ENCODE measurements at places on chromosomes 3 and 15.
A peak's percentile ranks its signal among the peaks of the same experiment; 100 is the strongest.

- no peak for DNase-seq
These were observed at the start of gene CD276 for GRCh38 chr15:73683777-73684580. TSS of gene CD276 (plus strand) at chr15:73684383. CDS start at chr15:73699640, 15,257 bp downstream.

DNA sequence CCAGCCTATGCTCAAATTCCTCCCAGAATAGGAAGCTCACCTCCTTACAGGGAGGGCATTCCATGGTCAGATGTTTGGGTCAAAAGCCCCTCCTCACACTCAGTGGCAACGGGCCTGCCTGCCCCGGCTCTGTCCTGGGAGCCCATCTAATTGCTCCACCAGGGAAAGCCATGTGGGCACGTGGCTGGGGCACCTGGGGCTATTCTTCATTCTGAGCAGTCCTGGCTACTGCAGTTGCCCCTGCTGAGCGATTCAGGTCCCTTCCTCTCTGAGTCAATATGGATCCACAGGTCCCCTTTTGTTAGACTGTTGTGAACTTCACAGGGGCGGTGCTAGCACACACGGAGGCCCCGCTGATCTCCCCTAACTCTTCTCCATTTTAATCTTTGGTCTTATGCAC is 39.4 kb downstream of the TPRA1 start:
- DNase-seq: no peak

DNA sequence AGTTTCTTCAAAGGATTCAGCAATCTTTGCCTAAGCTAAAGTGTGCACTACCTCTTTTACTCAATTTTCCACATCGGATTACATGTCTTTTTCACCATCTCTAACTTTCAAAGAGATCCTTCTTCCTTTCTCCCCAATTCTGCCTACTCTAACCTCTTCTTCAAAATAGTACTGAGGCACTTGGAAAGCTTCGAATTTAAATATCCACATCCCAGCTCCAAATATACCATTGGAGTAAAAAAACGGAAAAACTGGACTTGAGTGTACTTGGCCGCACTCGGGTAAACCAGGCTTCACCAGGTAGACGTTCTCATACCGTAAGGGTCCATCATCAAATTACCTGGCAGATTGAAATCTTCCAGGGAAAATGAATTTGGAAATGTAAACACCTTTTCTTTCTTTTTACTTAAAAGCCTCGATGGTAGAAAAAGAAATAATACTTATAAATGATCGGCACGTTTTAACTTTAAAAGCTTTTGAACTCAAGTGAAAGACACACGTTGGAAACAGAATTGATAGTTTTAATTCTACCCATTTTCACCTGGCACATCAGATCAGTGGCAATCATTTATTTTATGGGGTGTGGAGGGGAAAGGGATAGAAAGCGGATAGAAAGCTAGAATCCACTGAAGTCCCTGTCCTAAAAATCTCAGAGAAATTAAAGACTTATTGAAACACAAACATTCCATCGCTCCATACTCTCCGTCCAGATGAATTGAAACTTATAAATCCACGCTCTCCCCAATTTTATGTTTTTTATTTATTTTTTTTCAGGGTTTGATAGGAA is 8.2 kb upstream of the MEIS2 start:
- no peak for DNase-seq

GRCh38 chr3:184636741-184637316 is 75.0 kb downstream of the MAGEF1 start:
- DNase-seq: no peak

- DNase-seq: no peak
These were observed 4.5 kb downstream of the ARPIN start for GRCh38 chr15:89908226-89908625.

- peak; percentile 32 for DNase-seq
These were observed 33.5 kb upstream of the ACAD9 start for GRCh38 chr3:128845778-128846485.

GRCh38 chr3:5456199-5456598 is 268.7 kb downstream of the EDEM1 start:
- no peak for DNase-seq

DNA sequence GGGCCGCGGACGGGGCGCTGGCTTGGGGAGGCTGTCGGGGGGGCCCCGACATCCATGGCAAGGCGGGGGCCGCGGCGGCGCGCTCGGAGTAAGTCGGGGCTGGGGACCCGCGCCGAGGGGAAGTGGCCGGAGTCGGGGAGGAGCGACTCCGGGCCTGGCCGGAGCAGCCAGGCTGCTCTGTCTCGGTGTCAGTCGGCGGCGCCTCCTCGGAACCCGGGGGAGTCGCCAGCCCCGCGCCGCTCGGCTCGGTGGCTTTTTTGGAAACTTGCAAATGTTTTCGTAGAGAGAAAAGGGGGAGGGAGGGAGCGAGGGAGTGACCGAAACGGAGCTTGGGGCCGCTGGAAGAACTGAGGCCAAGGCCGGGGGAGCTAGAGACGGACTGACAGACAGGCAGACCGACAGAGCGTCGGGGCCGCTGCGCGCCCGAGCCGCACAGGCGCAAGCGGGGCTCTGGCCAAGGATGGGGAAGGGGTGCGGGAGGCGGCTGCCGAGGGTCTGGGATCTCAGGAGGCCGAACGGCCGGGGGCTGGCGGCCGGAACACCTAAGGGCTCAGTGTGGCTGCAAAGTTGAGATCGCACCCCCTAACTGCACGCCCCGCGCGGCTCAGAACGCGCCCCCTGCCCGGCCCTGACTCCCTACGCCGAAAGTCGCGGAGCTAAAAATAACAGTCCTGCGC is 5.0 kb downstream of the PTH1R start:
- DNase-seq: no peak

GRCh38 chr3:139448104-139448503 is 28.2 kb downstream of the RBP2 start:
- DNase-seq: no peak

GRCh38 chr15:89177633-89178306 is 43.6 kb downstream of the RLBP1 start:
- DNase-seq: peak; percentile 27

- DNase-seq: no peak
These were observed 13.3 kb downstream of the MYO5A start for GRCh38 chr15:52515343-52515742.

DNA sequence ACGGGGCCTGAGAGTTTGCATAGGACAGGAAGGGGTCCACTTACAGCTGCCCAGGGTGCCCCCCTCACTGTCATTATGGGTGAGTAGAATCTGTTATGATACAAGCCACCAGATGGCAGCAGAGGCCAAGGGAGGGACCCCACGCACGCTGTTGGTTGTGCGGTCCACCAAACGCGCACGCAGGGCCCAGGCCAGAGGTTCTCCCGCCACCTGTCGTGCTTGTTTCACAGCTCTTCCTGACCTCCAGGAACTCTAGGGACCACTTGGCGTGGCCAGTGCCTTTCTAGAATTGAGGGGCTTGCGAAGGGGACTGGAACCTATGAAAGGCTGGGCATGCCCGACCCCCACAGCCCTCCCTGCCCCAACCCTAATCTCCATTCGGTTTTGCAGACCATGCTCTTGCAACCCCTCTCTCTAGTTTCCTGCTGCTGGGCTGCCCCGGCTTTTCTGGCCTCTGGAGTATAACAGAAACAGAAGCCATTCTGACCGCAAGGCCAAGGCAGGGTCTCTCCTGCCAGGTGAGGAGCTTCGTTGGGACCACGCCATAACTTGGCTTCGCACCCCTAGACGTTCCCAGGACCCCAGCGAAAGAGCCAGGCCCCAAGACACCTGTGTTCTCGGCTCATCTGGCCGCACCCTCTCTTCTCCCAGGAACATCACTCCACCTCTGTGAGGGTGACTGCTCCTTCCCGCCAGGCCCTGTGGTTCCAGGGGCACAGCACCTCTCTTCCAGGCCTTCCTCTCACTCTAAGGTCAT is 46.0 kb downstream of the ALDH1L1 start:
- DNase-seq: no peak

GRCh38 chr3:70078778-70079177 is 79.2 kb downstream of the SAMMSON start:
- no peak for DNase-seq

- DNase-seq: no peak
These were observed 464.5 kb upstream of the TGFBR2 start for GRCh38 chr3:30141927-30142326.

GRCh38 chr3:175601521-175601920 is 742.4 kb downstream of the NAALADL2 start:
- DNase-seq: no peak

DNA sequence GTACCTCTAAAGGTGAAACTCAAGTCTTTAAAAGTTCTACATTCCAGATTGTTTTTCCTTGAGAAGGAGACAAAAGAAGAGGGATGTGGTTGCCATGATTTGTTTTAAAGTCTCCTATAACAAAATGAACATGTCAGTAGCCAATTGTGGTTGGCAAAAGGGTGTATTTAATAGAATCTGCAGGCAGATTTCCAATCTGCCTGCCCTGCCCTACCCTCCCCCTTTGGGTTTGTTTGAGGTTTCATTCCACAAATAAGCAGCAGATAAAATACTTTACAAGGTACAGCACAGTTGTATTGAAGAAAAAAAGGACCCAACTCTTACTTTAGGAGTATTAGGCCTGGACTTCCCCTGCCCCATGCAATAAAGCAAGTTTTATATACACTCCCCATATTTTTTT is 59.5 kb downstream of the MLH1 start:
- DNase-seq: no peak

GRCh38 chr3:19399836-19400235 is 251.5 kb downstream of the KCNH8 start:
- no peak for DNase-seq

DNA sequence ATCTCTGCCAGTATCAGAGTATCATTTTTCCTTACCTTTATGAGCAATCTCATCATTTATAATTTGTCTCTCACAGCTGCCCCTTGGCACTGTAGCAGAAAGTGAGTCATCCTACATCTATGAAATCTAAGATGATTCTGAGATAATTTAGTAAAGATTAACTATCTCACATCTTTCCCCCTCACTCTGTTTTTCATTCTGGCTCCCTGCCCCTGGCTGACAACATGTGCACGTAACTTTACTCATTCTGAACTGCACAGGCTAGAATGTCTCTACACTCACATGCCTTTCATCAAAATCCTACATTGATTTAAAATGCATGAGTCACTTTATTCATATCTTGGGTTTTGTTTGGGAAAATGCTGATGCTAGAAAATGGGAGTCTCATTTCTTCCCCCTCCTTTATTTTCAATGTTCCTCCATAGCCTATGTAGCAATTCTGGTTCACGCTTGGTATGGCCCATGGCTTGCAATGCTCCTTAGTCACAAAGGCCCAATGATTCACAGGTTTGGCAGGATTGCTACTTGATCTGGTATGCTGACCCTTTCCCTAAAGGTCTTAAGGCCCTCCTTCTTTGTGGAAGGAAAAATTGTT is 838.5 kb downstream of the TUSC7 start:
- no peak for DNase-seq

DNA sequence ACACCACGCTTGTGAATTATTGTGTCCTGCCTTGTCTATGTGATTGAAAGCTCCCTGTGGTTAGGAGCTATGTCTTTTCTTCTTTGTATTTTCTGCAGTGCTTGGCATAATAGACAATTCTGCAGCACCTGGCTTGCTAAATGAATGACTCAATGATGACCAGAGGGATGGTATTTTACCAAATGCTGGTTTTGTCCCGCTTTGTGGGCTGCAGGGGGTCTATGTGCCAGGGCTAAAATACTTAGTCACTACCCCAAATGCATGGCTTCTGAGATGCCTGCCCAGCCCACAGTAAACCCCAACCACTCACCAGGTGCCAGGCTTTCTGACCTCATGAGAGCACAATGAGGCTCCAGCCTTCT is 50.9 kb downstream of the BOC start:
- no peak for DNase-seq

- no peak for DNase-seq
These were observed 12.3 kb downstream of the CACNA1D start for GRCh38 chr3:53506763-53507145.

DNA sequence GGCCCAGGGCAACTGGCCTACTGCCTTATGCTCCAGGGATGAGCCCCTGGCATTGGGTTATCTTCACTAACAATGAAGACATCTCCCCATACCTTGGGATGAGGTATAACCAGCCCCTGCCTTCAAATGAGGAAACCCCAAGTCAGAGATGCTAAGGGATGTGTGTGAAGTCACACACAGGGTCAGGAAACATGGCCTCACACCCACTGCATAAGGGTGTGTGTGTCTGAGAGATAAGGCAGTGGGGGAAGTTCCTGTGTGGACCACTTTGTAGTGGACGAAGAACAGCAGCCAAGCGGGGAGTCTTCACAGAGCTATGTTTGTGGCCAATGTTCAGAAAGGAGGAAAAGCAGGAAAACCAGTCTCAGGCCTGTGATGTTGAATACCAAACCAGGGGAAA is 10.5 kb downstream of the ELP6 start:
- no peak for DNase-seq

- DNase-seq: no peak
These were observed 133.6 kb downstream of the CLSTN2 start for GRCh38 chr3:140068494-140069017.

DNA sequence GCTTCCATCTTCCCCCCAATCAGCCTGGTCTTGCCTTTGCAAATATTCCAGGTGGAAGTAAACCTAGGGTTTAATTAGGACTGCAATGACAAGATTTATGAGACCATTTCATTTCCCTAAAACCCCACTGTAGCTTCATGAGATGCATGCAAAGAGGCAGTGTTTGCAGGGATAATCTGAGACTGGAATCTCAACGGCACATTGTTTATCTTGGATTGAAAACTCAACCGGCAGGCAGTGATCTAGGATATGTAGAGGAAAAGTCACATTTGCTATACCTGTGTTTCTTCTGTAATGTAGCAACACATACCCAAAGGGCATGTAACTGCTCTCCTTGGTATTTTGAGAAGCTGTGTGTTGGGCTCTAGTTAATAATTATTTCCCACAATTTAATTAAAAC is 18.7 kb upstream of the CLSTN2 start:
- no peak for DNase-seq

DNA sequence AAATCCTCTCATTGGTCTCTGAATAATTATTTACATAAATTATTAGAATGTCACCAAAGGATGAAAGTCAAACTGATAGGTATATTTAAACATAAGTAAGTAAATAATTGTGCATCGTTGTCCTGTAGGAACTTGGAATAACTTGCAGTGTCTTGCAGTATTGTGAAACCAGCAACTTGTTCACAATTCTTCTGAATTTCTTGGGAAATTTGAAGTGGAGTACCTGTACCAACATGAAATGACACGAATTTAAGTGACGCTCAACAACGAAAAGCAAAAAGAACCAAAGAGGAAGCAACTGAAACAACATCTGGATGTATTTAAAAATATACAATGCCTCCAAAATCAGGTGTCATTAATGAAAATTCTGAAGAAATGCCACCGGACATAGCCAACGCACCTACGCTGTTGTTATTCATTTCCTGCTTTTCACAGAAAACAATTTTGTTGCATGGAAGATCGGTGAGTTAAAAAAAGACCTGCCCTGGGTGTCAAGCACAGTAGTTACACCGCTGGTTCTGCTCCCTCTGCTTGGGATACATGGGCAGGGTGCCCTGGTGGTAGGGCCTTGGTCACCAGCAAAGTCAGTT is 112.5 kb downstream of the RPLP1 start:
- no peak for DNase-seq
